ENCODE measurements at places on chromosomes 5 and 9.

DNA sequence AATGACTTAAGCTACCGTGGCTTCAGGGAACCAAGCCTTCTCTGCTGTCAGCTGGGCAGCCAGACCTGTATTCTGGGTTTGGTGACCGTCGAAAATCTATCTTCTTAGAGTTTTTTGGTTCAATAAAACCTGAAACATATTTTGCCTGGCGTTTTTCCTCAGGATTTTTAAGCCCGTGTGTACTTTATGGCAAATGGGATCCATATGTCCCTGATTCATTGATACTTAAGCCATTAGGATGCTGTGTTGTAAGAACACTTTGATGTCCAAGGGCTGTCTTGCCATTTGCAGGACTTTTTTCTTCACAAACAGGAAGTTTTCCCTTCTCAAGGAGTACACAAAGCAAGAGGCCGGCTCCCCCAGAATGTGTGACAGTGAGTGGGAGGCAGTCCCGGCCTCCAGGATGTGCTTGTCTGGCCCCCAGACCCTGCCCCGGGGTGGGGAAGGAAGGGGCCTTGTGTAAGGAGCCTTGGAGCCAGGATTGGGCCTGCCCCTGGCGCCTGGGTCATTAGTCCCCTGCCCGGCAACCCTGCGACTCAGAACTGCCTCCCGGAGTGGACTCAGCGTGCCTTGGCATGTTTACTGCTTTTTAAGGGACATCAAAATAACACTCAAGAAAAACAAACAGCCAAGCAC lies 83.4 kb upstream of the SMIM23 start:
- no peak for DNase-seq

GRCh38 chr5:125719681-125720347 lies 703.4 kb upstream of the GRAMD2B start:
- no peak for DNase-seq

GRCh38 chr5:165720901-165721300 lies 2215.5 kb downstream of the MAT2B start:
- no peak for DNase-seq

DNA sequence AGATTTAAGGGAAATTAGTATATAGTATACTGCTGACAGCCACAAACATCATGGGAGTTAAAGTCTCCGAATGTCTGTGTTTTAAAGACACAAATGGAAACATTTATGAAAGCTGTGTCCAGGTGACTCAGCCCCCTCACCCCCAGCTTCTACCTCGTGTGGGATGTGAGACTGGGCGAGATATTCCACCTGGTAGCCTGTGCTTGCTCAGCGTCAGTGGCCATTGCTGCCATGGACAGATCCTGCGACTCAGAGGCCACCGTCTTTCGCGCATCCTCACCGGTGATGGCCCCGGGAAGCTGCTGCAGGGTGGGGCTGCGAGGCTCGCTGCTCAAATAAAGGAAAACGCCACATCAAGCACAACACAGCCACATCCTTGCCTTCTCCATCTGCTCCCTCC lies 31.2 kb upstream of the EXOC3 start:
- DNase-seq, result no peak

GRCh38 chr9:26813247-26813646 lies 79.4 kb downstream of the CAAP1 start:
- no peak for DNase-seq

GRCh38 chr9:97521576-97522333 lies 20.3 kb downstream of the TMOD1 start:
- DNase-seq, result no peak

DNA sequence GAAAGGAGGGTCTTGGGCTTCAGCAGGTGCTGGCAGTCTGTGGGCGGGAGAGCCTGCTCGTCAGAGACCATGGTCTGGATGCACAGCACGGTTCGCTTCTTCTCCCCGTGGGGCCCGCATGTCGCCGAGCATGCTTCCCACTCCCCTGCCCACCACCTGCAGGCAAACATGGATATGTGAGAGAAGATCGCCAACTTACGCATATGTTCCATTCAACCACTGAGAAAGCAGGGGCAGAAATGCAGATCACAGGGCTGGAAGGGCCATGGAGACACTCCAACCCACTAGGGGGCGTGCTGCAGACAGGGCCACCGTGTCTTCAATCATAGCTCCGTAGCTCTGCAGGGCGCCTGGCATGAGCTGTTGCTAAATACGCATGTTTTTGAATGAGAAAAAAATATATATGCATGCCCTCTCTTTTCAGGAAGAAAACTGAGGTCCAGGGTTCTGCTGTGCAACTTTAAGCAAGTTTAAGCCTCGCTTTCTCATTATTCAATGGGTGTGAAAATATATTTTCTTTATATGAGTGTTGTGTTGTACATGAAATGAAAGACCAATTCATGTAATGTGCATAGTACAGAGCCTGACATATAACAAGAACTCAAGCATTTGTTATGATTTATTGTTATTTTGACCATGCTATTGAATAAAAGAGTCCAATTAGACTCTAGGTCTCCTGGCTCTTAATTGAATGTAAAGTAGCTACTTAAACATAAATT lies 148.0 kb downstream of the TARS1 start:
- peak; percentile 39 for DNase-seq

- no peak for DNase-seq
Measured at GRCh38 chr9:101029315-101030085, 973 bp downstream of the PLPPR1 start.

DNA sequence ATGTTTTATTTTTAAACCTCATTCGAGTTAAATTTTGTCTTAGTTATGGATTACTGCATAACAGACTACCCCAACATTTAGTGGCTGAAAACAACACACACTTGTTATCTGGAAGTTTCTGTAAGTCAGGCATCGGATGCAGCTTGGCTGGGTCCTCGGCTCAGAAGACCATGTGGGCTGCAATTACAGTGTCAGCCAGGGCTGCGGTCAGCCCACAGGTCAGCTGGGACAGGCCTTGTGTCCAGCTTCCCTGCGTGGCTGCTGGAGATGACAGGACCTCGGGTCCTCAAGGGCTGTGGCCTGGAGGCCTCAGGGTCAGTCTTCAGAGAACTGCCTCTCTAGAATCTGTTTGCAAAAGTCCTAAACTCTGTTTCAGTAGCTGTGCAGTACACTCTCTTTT lies 219.0 kb upstream of the IRX1 start:
- DNase-seq, result no peak

GRCh38 chr9:33489066-33489465 lies 15.3 kb upstream of the NOL6 start:
- DNase-seq, result no peak

DNA sequence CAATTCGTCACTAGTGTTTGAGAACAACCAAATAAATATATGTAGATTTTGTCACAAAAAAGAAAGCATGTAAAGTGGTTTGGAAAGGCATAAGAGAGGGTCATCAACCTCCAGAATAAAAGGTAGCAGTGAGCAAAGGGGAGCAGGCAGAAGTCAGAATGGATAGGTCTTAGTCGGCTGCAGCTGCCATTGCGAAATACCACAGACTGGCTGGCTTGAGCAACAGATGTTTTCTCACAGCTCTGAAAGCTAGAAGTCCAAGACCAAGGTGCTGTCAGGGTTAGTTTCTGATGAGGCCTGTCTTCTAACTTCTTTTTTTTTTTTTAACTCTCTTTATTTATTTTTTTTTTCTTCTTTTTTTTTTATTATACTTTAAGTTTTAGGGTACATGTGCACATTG lies 208.1 kb upstream of the PIK3R1 start:
- DNase-seq, result peak; percentile 12

Measured in hematopoietic multipotent progenitor cell treated with erythropoietin and hydrocortisone succinate and interleukin-3 and kit ligand, for 8 days (in vitro differentiated cells).